NCI-H1048 (cell line): ENCODE measurements at places on chromosomes 2 and 18.

- no peak for DNase-seq
Observed at GRCh38 chr2:237563816-237564215, 2.6 kb upstream of the PRLH start.

DNA sequence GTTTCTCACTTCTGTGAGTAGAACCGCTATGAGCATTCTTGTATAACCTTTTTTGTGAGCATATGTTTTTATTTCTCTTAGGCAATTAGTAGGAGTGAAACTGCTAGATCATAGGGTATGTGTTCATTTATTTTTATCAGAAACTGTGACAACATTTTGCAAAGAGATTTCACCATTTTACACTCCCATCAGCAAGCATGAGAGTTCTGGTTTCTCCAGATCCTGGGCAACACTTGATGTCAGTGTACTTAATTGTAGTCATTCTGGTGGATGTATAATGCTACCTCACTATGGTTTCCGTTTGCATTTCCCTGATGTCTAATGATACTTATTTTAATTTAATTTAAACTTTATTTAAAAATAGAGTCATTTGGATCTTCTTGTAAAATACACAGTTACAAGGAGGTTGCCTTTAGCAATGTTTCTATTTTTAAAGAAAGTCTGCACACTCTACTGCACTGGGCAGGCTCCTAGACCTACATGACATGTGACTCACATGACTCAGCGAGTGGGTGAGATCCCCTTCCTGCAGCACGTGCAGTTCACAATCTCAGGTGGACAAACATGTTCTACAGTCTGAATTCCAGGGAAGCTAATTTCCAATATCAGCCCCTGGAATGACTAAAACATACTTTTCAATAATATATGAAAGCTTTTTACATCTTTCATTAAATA is 127.0 kb upstream of the BCL2L11 start:
- DNase-seq, result no peak

DNA sequence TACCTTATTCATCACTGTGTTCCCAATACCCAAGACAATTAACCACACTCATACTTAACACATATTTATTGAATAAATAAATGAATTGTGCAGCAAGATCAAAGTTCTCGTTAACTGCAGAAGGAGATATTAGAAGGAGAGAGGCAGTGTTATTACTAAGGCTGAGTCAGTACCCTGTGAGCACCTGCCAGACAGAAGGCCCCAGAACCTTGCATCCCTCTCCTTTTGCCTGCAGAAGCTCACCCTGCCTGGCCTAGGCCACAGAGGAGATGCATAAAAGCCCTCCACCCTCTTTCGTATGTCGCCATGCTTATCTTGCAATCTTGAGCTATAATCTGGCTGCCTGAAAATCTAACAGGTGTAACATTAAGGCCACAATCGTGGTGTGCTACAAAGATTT is 20.5 kb upstream of the RNF149 start:
- no peak for DNase-seq

DNA sequence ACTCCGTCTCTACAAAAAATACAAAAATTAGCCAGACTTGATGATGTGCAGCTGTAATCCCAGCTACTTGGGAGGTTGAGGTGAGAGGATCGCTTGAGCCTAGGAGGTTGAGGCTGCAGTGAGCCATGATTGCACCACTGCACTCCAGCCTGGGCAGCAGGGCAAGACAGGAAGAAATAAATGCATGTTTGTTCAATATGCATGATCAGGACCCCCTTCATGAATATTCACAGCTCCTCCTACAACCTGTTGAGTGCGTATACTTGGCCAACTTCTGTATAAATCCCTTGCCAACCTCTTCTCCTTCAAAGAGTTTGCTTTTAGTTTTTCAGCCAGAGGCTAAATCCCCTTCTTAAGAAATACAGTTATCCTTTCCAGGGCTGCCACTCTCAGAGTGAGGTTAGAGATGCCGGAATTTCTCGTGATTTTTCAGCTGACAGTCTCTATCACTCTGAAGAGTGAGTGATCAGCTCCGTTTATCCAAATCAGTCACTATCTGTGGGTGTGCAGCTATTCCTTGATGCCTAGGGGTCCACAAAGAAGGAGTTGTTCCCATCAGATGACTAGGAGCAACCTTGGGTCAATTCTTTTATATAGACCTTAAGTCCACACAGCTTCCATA is 39.2 kb downstream of the FAM161A start:
- no peak for DNase-seq

DNA sequence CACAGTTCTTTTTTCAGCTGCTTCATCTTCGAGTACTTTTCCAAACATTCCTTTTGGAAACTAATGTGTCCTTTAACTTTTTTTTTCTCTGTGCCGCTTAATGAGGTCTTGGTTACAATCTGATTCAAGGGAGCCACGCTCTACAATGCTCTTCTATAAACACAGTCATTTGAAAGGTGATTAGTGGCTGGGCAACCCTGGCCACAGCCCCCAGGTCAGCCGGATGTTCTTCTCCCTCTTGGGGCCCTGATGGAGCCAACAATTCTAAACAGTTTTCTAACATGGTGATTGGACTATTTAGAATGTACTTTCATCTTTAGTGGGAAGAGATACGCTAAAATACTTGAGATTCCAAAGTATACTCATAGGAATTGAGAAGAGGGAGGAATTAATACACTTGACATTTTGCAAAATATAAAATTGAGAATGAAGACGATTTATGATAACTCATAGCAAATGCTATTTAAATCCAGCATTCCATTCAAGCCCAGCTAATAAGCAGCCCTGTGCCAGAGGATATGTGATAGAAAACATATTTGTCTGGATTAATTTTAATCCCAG is 83.7 kb upstream of the MBOAT2 start:
- DNase-seq, result no peak

DNA sequence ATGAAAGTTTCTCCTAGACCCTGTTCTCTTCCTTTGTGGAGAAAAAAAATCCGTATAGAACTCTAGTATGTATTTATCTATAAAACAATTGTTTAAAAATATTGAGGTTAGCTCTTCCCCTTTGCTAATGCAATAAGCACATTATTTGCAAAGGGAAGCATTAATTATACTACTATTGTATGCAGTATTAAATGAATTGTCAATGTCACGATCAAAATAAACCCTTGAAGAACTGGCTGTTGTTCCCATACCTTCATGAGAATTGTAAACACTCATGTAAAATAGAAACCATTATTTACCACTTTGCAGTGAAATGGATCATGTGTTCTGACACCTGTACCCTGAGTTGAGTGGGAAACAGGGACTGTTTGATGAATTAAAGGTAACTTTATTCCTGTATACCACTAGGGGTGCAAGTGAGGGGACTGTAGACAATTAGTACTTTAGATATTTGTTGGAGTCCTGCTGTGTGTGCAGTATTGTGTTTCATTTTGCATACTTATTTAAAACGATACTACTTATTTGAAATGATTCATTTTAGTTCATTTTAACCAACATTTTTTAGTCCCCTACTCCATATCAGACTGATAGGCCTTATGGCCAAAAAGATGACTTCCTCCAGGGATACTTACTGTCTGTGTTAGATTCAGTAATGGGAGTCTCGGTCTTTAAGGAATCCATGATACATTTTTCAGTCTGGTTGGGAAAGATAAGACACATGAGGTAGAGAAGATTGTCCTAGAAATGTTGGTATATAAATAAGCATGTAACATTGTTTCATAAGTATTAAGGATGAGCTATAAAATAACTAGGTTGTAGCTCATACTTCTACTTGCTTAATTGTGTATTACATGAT is 7.9 kb downstream of the PKP4 start:
- DNase-seq, result no peak

DNA sequence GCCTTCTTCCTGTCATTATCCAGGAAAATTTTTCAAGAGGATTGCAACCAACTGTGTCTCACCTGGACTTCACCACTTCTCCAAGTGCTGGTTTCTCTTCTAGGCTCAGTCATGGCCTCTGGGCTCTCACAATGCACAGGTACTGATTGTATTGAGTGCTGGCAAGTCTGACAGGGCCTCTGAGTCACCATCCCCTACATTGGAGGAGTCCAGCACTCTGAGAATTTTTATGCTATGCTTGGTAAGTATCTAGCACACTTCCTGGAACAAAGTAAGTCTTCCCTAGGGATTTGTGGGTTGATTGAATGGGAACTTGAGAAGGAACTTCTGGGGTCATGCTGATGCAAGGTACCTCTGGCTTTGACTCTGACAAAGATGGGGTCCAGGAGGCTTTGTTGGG is 147.2 kb upstream of the CELF4 start:
- no peak for DNase-seq

GRCh38 chr18:24417480-24417879 is 9.0 kb upstream of the IMPACT start:
- DNase-seq, result no peak

- DNase-seq, result no peak
Observed at GRCh38 chr18:49621301-49621700, 59.4 kb downstream of the LIPG start.

- no peak for DNase-seq
Observed at GRCh38 chr2:171482308-171482707, 40.0 kb upstream of the CYBRD1 start.

- no peak for DNase-seq
Observed at GRCh38 chr2:67008155-67008554, 389.0 kb upstream of the ETAA1 start.

DNA sequence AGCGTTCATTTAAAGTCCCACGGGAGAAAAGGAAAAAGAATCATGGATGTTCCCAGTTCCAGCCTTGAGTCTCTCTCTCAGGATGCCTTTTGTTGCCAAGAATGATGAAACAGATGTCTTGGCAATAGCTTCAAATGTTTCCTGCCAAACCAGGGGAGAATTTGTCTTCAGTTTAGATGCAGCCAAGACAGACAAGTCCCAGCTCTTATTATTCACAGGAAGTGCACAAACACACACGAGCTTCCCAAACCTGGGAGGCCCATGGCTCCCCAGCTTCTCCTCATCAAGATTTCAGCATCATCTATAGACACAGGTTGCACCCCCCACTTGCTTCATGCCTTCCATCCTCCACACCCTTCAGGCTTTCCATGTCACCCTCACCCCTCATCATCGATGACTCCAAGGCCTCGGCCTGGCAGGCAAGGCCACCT is 45.9 kb downstream of the HS1BP3 start:
- no peak for DNase-seq

DNA sequence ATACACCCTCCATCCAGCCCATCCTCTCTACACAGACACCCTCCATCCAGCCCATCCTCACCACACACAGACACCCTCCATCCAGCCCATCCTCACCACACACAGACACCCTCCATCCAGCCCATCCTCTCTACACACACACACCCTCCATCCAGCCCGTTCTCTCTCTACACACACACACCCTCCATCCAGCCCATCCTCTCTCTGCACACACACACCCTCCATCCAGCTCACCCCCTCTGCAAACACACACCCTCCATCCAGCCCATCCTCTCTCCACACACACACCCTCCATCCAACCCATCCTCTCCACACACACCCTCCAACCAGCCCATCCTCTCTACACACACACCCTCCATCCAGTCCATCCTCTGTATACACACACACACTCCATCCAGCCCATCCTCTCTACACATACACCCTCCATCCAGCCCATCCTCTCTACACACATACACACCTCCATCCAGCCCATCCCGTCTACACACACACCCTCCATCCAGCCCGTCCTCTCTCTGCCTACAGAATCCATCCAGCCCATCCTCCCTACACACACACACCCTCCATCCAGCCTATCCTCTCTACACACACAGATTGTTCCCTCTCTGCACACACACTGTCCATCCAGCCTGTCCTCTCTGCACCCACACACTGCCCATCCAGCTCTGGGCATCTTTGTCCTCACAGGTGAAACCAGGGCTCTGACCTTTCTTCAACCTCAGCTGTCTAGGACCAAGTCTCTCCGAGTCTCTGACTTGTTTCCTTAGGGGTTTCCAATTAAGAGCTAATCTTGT is 81.2 kb downstream of the EIPR1 start:
- DNase-seq, result no peak

DNA sequence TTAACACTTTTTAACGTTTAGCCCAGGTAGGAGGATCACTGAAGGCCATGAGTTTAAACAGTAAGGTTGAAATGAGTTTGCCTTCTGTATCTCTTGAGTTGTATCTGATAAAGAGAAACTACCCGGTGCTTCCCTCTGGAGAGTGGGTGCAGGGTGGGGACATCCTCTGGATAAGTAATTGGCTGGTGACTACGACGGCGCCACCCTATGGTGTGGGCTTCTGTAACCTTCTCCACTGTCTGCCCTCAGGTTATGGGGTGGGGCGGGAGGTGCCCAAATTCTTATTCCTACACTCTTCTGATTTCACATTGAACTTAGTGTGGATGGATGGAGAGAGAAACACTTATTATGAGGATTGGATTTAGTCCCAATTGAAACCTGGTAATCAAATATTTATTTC is 68.8 kb downstream of the LDLRAD4 start:
- DNase-seq, result no peak

DNA sequence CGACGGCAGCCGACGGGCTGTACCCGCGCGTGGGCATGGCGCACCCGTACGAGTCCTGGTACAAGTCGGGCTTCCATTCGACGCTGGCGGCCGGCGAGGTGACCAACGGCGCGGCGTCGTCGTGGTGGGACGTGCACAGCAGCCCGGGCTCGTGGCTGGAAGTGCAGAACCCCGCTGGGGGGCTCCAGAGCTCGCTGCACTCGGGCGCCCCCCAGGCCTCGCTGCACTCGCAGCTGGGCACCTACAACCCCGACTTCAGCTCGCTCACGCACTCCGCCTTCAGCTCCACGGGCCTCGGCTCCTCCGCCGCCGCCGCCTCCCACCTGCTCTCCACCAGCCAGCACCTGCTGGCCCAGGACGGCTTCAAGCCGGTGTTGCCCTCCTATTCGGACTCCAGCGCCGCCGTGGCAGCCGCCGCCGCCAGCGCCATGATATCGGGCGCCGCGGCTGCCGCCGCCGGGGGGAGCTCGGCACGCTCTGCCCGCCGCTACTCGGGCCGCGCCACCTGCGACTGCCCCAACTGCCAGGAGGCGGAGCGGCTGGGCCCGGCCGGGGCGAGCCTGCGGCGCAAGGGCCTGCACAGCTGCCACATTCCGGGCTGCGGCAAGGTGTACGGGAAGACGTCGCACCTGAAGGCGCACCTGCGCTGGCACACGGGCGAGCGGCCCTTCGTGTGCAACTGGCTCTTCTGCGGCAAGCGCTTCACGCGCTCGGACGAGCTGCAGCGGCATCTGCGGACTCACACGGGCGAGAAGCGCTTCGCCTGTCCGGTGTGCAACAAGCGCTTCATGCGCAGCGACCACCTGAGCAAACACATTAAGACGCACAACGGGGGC is 2.0 kb downstream of the SP9 start:
- no peak for DNase-seq

GRCh38 chr2:217438821-217439220 is 564.0 kb downstream of the TNS1 start:
- no peak for DNase-seq

GRCh38 chr2:37623971-37624900 is 47.2 kb downstream of the CDC42EP3 start:
- no peak for DNase-seq
